ENCODE measurements at places on chromosomes 12 and 14.

DNA sequence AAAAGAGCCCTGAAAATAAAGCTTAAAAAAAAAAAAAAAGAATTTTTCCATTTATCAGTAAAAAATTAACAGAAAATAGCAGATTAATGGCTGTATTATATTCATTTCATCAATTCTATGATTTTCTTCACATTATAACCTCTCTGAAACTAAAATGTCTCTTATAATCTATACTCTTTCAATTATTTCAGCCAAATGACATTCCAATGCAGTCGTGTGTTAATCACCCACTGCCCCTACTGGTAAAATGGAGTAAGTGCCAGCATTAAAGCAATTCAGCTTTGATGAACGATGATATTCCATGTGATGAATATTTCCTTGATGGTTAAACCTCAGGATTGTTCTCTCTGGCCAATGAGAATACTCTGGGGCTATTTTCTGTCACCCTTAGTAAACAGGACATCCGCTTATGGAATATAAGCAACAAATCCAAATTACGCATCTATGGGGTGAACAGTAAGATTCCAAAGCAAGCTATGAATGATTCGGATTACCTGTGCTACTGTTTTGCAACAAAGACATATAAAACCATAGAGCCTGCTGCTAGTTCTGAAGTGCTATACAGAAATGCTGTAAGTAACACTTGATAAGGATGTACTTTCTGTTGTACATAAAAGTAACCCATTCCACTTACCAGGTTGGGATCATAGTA, 20.3 kb upstream of the SYCP3 start:
- no peaks in the 10 kb centered on the region for H3K27me3 ChIP-seq
- H3K27ac ChIP-seq = no peak overlapping the region
- no peak for DNase-seq
- no peaks in the 10 kb centered on the region for H3K4me1 ChIP-seq
- H3K4me3 ChIP-seq = no peak overlapping the region

- no peak overlapping the region for H3K27ac ChIP-seq
- peaks cover 5% of the 10 kb centered on the region for H3K4me1 ChIP-seq
- no peaks in the 10 kb centered on the region for H3K36me3 ChIP-seq
- no peak overlapping the region for H3K4me3 ChIP-seq
Measured at GRCh38 chr12:54175200-54175963, 13.4 kb downstream of the SMUG1 start.

DNA sequence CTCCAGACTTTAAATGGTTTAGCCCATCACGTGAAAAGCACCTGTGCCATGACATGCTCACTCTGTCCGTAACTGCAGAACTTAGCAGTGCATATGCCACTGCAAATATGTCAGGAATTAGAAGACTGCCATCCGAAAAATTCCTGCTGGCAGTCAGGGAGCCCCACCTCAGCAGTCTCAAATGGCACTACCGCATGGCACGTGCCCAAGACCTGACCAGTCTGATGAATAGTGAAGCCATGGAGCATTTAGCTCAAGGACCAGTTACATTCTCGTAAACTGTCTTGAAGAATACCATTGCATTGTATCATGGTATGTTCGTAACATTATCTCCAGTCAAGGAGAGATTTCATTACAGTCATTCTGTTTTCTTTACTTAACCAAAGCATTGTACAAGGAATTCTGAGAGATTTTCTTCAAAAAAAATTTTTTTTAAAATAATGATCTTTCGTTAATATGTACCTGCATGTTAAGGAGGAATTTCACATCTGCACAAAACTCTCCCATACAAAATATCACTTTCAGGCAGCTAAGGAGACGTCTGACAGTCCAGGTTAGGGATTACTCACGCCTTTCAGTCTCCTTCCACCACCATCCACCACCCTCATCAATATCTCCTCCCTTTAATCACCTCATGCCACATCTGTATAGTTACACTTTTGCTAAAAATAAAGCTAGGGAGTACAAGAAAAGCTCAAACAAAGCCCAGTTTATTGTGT, 138.5 kb downstream of the ANO2 start:
- no peaks in the 10 kb centered on the region for H3K27me3 ChIP-seq
- H3K36me3 ChIP-seq = no peaks in the 10 kb centered on the region
- no peaks in the 10 kb centered on the region for H3K4me1 ChIP-seq
- DNase-seq = no peak
- no peak overlapping the region for H3K27ac ChIP-seq

DNA sequence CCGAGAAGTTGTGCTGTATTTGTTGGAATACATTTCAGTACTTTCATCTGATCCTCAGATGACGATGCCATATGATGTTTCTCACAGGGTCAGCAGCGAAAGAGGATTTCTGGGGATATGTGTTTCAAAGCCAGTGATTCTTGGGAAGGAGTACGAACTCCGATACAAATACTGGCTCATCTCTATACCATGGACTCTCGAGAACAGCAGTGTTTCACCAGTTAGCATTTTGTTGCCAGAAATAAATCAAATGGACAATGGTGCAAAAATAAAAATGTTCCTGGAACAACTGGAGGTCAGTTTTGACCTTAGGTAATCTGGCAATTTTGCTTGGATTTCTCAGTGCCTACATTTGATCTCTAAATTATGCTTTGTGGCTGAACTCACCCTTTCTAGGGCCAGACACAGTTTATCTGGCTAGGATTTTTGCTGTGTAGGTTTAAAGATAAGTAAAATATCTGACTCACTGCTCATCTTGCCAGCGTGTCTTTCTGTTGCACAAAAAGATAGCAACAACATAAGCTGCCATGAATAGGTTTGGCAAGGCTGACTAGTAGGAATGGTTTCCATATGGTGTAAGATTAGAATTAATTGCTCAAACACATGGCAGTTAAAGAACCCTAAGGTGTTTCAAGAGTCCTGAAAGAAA, 11.0 kb upstream of the MGP start:
- H3K36me3 ChIP-seq = no peaks in the 10 kb centered on the region
- H3K4me3 ChIP-seq = no peak overlapping the region
- no peak for DNase-seq
- H3K27me3 ChIP-seq = no peaks in the 10 kb centered on the region
- no peaks in the 10 kb centered on the region for H3K4me1 ChIP-seq
- H3K27ac ChIP-seq = no peak overlapping the region

- H3K36me3 ChIP-seq = no peaks in the 10 kb centered on the region
- DNase-seq = peak; percentile 70
- H3K4me3 ChIP-seq = peak within 1 kb of the TSS; percentile 62
- no peaks in the 10 kb centered on the region for H3K27me3 ChIP-seq
- peaks cover 40% of the 10 kb centered on the region for H3K4me1 ChIP-seq
Measured at GRCh38 chr12:6821591-6822425, at the start of gene GPR162. TSS of gene GPR162 (plus strand) at chr12:6821821. CDS start at chr12:6823899, 2,078 bp downstream.

DNA sequence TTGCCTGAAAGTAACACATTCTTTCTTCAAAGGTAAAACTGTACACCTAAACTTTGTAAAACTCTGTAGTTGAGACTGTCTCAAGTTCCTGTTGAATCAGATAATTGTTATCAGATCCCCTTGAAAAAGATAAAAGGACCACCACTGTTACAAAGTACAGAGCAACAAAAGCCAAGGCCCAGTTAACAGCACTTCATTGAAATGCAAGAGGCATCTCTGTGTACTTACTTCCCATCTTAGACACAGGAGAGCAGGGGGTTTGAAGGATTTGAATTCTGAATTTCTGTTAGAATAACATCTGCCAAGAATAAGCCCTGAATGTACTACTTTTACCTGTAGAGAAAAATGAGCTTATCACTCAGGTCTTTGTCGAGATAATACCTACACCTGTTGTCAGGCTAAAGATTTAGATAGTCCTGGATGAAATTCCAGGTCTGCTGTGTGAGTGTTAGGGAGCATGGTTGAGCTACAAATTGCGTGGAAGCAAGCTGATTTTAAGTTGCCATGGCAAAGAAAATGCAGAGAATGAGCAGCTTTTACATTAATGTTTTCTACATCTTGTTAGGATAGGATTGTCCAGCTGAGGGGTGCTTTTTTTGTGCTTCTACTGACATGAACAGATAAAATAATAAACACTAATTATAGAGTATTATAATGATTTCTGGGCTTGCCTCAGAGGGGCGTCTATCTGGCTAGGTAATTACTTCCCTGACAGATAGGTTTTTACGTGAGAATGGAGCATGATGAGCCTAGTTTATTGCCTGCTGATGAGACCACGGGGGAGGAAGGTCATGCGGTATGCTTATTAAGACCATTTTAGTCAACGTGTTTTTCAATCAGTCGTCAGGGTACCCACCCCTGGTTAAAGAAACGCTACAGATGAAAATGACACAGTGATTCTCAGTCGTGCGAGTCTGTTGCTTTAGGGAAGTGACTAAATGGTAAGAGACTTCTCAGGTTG, 309.2 kb downstream of the PAWR start:
- H3K4me3 ChIP-seq = no peak overlapping the region
- H3K27me3 ChIP-seq = no peaks in the 10 kb centered on the region
- no peak overlapping the region for H3K27ac ChIP-seq

GRCh38 chr14:99562856-99563748, 40.9 kb downstream of the CCDC85C start:
- peaks cover 48% of the 10 kb centered on the region for H3K4me1 ChIP-seq
- H3K36me3 ChIP-seq = no peaks in the 10 kb centered on the region
- H3K27ac ChIP-seq = peak overlapping the region; percentile 78
- no peak overlapping the region for H3K4me3 ChIP-seq
- no peaks in the 10 kb centered on the region for H3K27me3 ChIP-seq

DNA sequence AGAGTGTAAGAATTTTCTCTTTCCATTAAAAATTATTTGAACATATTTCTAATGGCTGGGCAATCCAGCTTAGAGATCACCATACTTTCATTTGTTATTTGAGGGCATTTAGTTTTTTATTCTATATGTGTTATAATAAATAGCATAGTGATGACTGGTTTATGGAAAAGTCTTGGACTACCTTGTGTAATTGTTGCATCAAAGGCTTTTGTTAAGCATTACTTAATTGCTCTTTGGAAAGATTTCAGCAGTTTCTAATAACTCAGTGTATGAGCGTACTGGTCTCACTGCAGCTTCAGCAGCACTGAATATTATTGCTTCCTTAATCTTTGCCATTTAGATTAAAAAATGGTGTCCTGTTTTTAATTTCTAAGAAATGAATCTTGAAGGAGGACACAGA, 22.8 kb downstream of the TMEM19 start:
- no peaks in the 10 kb centered on the region for H3K27me3 ChIP-seq
- H3K27ac ChIP-seq = no peak overlapping the region
- no peaks in the 10 kb centered on the region for H3K4me1 ChIP-seq
- DNase-seq = no peak
- no peak overlapping the region for H3K4me3 ChIP-seq

- no peaks in the 10 kb centered on the region for H3K4me1 ChIP-seq
- H3K36me3 ChIP-seq = no peaks in the 10 kb centered on the region
- no peak overlapping the region for H3K4me3 ChIP-seq
- DNase-seq = no peak
Measured at GRCh38 chr14:94341656-94342333, 18.7 kb upstream of the SERPINA6 start.

Measured in neuronal stem cell (in vitro differentiated cells).